ENCODE measurements at places on chromosomes 16 and 17. TPM values are rescaled to one million over a fixed set of nuclear protein-coding genes. Genes with fewer than 3 reads are reported as not detected.

Gene SLC25A11
- 72.2 TPM for total RNA-seq

Gene ZSCAN10
- 0.74 TPM for total RNA-seq

Gene RBBP6
- total RNA-seq = 56.9 TPM

Gene KRT33A
- not detected for total RNA-seq

Gene MYH1
- total RNA-seq = not detected

Gene KRTAP3-1
- not detected for total RNA-seq

Gene CDH5
- total RNA-seq = 9.6 TPM

Gene OTOP2
- not detected for total RNA-seq

Gene FOXL1
- total RNA-seq = not detected

Gene GDPD3
- total RNA-seq = 4.9 TPM

Gene TP53TG3
- not detected for total RNA-seq

Gene SRCIN1
- 20.8 TPM for total RNA-seq

Gene ATP2A1
- total RNA-seq = 4.5 TPM

GRCh38 chr17:66507103-66507923 is 204.9 kb downstream of the PRKCA start:
- DNase-seq = no peak

DNA sequence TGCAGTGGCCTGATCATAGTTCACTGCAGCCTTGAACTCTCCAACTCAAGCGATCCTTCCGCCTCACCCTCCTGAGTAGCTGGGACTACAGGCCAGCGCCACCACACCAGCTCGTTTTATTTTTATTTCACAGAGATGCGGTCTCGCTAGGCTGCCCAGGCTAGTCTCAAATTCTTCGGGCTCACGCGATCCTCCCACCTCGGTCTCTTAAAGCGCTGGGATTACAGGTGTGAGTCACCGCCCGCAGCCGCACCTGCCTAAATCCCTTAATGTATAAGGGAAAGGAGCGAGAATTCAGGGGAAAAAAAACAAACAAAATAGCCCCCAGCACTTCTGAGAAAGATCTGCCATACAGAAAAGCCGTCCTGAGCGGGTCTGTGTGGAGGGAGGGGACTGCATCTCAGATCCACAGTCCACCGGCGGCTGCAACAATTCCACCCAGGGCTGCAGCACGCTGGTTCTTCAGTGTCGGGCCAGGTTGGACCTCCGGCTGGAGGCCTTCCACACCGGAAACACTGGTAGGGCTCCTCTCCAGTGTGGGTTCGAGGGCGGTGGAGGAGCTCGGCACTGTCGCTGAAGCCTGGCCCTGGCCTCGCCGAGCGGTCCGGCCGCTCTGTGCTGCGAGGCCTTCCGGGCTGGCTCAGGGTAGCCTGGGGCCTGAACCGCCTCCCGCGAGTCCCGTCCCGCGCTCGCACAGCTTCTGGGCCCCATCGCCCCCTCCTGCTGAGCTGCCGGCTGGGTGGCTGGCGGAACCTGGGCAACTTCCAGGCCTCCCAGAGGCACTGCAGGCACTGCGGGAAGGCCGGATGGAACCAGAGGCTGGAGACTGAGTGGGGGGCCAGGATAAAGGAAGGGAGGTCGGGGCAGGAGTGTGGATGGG is 7.0 kb downstream of the ZNF843 start:
- DNase-seq = no peak

DNA sequence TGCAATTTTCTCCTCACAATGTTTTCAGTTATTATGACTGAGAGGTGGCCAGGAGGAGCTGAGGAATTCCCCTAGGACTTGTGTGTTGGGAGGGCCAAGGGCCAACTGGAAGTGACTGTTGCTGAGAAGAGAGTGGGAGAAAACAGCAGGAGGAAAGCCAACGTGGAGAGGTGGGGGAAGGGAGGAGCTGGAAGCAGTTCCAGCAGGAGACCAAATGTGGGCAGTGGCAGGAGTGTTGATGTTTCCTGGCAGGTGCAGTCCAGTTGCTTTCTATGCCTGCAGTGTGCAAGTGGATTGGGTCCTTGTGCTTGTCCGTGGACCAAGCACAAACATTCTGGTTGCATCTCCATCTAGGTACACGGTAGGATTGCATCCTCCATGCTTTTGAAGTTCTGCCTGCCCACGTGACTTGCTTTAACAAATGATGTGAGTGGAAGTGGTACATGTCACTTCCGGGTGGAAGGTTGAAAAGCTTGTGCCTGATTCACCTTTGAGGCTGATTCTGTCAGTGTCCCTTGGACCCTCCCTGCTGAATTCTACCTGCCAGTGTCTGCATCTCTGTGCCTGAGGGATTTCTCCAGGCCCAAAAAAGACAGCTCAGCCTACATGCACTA is 54.7 kb upstream of the CRHR1 start:
- DNase-seq = no peak

GRCh38 chr17:40598619-40599467 is 33.6 kb upstream of the CCR7 start:
- no peak for DNase-seq

- DNase-seq = peak; percentile 35
These were observed 17.7 kb downstream of the BCL7C start for GRCh38 chr16:30875871-30876801.

- no peak for DNase-seq
These were observed 64.6 kb downstream of the JPH3 start for GRCh38 chr16:87666919-87667318.

DNA sequence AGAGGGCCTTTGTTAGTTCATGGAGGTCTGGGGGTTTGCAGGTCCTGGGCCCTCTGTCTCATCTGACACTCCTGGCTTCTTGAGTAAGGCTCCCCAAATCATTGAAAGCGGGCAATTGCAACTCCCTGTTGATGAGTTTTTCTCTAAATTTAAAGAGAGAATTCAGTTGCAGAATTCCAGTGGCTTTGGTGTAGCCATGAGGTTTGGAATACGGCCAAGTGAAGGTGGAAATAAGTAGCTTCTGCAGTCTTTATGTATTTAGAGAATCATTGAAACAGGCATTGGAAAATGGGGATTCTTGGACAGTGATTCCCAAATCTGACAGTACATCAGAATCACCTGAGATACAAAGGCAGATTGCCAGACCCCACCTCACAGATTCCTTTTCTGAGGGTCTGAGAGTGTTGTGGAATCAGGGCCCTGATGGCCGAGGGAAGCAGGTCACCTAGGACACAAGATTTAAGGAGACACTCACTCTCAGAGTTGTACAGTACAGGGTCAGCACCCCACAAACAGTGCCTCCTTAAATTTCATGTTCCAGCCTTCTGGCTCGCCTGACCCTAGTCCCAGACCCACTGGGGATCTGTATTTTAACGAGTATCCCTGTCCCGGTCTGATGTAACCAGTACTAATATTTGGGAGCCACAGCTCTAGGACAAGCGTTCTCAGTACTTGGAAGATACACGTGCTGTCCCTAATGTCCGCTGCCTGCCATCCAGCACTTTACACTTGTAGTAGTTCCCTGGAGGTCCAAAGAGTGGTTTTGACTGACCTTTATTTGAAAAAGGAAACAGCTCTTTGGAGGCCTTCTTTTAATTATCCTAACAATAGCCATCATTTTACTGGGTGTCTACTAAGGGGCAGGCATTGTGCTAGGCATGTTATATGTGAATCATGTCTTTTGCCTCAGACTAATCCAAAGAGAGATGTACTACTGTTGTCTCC is 37.8 kb downstream of the YPEL2 start:
- no peak for DNase-seq

GRCh38 chr17:58686980-58687379 is 4.9 kb downstream of the TEX14 start:
- DNase-seq = no peak

DNA sequence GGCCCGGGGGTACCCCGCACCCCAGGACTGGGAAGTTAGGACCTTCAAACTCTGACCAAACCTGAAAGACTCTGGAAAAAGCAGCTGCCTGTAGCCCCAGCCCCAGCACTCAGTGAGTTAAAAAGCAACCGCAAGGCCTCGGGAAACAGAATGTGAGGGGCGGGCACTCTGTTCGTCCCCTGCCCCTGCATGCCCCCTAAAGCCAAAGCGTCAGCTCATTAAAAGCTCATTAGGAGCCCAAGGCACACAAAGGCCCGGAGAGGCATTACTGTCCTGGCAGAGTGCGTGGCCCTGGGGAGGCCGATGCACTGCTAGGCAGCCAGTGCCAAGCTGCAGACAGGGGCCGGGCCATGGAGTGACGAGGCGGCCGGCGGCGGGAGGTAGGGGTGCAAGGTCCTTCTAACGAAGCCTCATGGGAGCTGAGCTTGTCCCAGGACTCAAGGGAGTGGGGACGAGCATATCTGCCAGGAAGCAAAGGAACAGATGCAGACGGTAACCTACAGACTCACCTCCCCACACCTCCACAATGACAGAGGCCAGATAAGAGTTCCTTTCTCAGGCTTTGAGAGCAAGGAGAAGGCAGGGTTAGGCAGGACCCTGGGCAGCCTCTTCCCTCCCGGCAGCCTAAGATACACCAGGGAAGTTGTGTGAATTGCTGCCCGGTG is 116.8 kb downstream of the ENGASE start:
- DNase-seq = no peak

GRCh38 chr16:59356144-59356543 is 622.0 kb upstream of the GOT2 start:
- DNase-seq = no peak

DNA sequence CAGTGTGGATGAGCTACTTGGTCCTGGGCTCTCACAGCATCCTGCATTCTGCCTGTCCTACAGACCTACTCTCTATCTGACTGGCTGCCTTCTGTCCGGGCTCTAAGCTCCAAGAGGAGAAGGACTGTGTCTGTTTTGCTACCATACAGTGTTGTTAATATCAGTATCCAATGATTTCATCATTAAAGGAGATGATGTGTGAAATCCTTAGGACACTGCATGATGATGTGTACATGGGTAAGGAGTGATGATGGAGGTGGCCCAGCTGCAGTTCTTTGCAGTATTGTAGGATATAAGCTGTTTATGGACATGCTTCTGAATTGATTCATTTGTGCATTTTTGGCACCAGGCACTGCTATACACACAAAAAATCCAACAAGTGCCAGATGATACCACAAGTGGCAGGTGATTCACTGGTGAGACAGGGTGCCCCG is 536.9 kb upstream of the CDH11 start:
- no peak for DNase-seq

DNA sequence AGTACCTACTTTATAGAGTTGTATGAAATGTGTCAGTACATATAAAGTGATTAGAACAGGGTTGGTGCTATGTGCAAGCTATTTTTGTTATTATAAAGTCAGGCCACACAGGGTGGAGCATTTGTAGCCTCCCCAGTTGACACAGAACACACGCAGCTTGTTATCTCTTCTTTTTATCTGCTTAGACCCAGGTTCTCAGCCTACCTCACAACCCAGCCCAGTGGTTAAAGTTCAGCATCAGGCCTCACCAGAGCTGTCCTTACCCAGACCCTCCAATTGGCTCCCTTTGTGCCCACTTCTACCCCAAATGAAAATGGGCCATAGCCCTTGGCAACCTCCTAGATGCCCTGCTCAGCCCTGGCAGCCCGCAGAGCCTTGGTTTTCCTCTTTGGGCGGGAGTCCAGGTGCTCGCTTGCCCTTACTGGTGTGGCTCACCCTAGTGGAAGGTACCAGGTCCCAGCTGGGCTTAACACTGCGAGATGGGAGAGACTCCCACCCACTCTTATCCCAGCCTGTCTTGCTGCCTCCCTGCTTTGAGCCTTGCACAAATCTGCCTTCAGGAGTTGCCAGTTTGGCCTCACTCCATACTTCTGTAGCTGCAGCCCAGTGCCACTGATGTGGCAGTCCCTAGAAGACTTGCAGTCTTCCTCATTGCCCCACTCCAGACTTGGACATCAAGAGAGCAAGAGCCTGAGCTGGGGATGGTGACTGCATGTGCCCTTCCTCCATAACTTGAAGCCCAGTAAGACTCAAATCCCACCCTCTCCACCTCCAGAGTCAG is 1.1 kb upstream of the PIGS start:
- DNase-seq = no peak

DNA sequence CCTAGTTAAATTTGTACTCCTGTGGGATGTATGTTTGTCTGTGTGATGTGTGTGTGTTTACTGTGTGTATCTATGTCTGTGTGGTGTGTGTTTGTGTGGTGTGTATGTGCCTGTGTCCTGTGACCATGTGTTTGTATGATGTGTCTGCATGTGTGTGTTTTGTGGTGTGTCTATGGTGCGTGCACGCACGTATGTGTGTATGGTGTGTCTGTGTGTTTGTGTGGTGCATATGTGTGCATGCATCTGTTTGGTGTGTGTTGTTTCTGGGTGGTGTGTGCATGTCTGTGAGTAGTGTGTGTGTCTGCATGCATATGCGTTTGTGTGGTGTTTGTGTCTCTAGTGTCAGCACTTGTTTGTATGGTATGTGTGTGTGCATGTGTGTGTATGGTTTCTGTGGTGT is 174.2 kb upstream of the RBFOX1 start:
- DNase-seq = no peak

- no peak for DNase-seq
These were observed 47.4 kb upstream of the MEIOC start for GRCh38 chr17:44608727-44609435.

- DNase-seq = no peak
These were observed 78.0 kb downstream of the KNOP1 start for GRCh38 chr16:19639986-19640421.

GRCh38 chr17:7294614-7295153 is at the start of gene YBX2:
Gene YBX2 (minus strand): TSS chr17:7294639. CDS start chr17:7294500, 139 bp downstream.
- DNase-seq = peak; percentile 83

GRCh38 chr16:85969591-85969990 is 70.6 kb downstream of the IRF8 start:
- DNase-seq = no peak

GRCh38 chr17:66337866-66338485 is 35.6 kb downstream of the PRKCA start:
- DNase-seq = no peak

- no peak for DNase-seq
These were observed 30.5 kb downstream of the NSMCE1 start for GRCh38 chr16:27238016-27238587.

DNA sequence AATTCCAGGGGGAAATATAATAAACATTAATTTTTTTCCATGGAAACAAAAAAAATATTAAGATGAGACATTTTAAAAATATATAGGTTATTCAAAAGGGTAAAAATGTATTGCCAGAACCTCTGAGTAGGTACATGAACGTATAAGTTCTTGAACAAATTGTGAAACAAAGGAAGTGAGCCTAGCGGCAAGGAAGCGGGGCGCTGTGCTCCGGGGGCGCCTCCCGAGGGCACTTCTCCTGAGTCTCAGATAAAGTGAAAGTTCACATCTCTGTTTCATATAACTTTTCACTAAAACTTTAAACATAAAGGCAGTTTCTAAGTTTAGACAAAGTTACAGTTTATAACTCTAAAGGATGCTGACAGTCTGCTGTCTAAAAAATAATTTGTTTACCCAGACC is 52.3 kb downstream of the TNRC6C start:
- no peak for DNase-seq

DNA sequence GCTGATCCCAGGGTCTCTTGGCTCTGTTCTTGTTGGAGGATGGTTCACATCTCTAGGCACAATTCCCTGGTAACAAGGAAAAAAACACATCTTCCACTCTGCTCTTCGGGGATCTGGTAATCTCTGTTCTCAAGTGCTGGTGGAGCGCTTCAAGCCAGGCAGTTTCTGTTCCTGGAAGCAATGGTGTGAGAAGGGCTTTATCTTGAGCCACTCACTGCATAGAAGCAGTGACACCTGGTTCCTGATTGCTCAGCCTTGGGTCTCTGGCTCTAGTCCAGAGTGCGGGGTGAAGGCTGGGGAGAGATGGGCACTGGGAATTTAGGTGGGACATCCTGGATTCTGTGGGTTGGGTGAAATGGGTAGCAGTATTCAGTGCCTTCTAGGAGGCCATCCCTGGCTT is 14.1 kb downstream of the AKAP1 start:
- no peak for DNase-seq
